ENCODE measurements at places on chromosomes 13 and 19. TPM values are rescaled to one million over a fixed set of nuclear protein-coding genes. Genes with fewer than 3 reads are reported as not detected.

GRCh38 chr13:50766013-50766412 is 77.5 kb downstream of the DLEU7 start:
- no peak overlapping the region for H3K27ac ChIP-seq
- H3K27me3 ChIP-seq, result no peaks in the 10 kb centered on the region
- H3K4me3 ChIP-seq, result no peak overlapping the region
- H3K36me3 ChIP-seq, result no peaks in the 10 kb centered on the region
- DNase-seq, result no peak
- no peaks in the 10 kb centered on the region for H3K4me1 ChIP-seq

- peaks cover 6% of the 10 kb centered on the region for H3K36me3 ChIP-seq
- DNase-seq, result no peak
- H3K4me1 ChIP-seq, result peaks cover 51% of the 10 kb centered on the region
- H3K27me3 ChIP-seq, result no peaks in the 10 kb centered on the region
Observed at GRCh38 chr19:35037716-35038622, 3.6 kb upstream of the HPN start.

DNA sequence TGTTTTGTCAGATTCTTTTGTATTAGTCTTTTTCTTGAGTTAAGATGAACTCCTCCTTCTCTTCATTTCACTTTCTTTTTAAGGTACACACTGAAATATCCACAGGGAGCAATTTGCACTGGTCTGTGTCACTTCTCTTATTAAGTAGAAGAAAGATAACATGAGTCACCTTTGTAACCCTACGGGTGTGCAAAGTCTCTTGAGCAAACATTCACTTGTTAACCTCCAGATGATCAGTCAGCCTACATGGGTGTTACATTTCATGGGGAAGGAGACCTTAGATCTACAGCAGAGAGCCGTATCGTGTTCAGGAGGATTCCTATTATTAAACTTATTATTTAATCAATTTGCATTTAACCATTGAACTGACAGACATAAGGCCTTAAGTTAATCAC is 5.1 kb downstream of the ZNF507 start:
- peaks cover 42% of the 10 kb centered on the region for H3K4me1 ChIP-seq
- peaks cover 44% of the 10 kb centered on the region for H3K36me3 ChIP-seq
- no peak overlapping the region for H3K27ac ChIP-seq

DNA sequence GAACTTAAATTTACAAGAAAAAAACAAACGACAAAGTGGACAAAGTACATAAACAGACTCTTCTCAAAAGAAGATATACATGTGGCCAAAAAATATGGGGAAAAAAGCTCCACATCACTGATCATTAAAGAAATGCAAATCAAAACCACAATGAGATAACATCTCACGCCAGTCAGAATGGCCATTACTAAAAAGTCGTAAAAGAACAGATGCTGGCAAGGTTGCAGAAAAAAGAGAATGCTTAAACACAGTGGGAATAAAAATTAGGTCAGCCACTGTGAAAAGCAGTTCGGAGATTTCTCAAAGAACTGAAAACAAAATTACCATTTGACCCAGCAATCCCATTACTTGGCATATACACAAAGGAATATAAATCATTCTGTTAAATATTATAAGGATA is 132.7 kb downstream of the UGGT2 start:
- peaks cover 8% of the 10 kb centered on the region for H3K36me3 ChIP-seq
- H3K27me3 ChIP-seq, result no peaks in the 10 kb centered on the region
- H3K27ac ChIP-seq, result no peak overlapping the region
- H3K4me3 ChIP-seq, result no peak overlapping the region
- DNase-seq, result no peak

GRCh38 chr13:73943137-73943964 is 190.9 kb downstream of the KLF12 start:
- no peak overlapping the region for H3K27ac ChIP-seq
- no peaks in the 10 kb centered on the region for H3K4me1 ChIP-seq
- no peaks in the 10 kb centered on the region for H3K27me3 ChIP-seq
- H3K4me3 ChIP-seq, result no peak overlapping the region

GRCh38 chr19:10431254-10431942 is 11.1 kb downstream of the PDE4A start:
- peak; percentile 76 for DNase-seq
- H3K27ac ChIP-seq, result peak overlapping the region; percentile 72
- peak overlapping the region; percentile 83 for H3K4me3 ChIP-seq

- H3K4me3 ChIP-seq, result no peak overlapping the region
- no peaks in the 10 kb centered on the region for H3K27me3 ChIP-seq
- peaks cover 71% of the 10 kb centered on the region for H3K36me3 ChIP-seq
- H3K27ac ChIP-seq, result no peak overlapping the region
- H3K4me1 ChIP-seq, result peaks cover 15% of the 10 kb centered on the region
- no peak for DNase-seq
Observed at GRCh38 chr19:15120135-15121026, 13.2 kb downstream of the SYDE1 start.

GRCh38 chr19:42442833-42443232 is at the start of gene CXCL17:
CXCL17 (minus strand) TSS chr19:42442946; CDS start chr19:42442832, 114 bp downstream.
- peaks cover 29% of the 10 kb centered on the region for H3K4me1 ChIP-seq
- H3K4me3 ChIP-seq, result peak within 1 kb of the TSS; percentile 34
- no peaks in the 10 kb centered on the region for H3K27me3 ChIP-seq
- H3K27ac ChIP-seq, result peak within 1 kb of the TSS; percentile 77
- DNase-seq, result no peak

GRCh38 chr19:42093926-42094325 is 18.0 kb downstream of the ZNF574 start:
- peaks cover 16% of the 10 kb centered on the region for H3K27me3 ChIP-seq
- peaks cover 8% of the 10 kb centered on the region for H3K36me3 ChIP-seq
- no peak overlapping the region for H3K27ac ChIP-seq
- H3K4me1 ChIP-seq, result peaks cover 7% of the 10 kb centered on the region

- H3K4me3 ChIP-seq, result no peak overlapping the region
- no peaks in the 10 kb centered on the region for H3K4me1 ChIP-seq
Observed at GRCh38 chr13:30165071-30165470, 142.3 kb downstream of the KATNAL1 start.

DNA sequence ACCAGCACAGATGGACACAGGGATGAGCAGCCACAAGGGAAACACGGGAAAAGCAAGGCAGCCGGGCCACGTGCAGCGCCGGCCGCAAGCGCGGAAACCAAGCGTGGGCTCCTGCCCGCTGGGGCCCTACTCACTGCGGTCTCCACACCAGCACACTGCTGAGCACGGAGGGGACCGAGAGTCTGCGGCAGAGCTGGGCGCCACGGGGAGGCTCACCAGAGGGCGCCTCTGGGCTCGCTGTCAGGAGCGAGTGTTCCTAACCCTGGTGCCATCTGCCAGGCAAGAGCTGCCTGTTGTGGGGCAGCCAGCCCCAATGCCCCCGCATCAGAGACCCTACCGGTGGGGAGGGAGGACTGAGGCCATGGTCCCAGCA is 26.5 kb downstream of the MPND start:
- no peaks in the 10 kb centered on the region for H3K27me3 ChIP-seq
- peak; percentile 74 for DNase-seq
- H3K4me3 ChIP-seq, result peak overlapping the region; percentile 44
- H3K27ac ChIP-seq, result peak overlapping the region; percentile 85

DNA sequence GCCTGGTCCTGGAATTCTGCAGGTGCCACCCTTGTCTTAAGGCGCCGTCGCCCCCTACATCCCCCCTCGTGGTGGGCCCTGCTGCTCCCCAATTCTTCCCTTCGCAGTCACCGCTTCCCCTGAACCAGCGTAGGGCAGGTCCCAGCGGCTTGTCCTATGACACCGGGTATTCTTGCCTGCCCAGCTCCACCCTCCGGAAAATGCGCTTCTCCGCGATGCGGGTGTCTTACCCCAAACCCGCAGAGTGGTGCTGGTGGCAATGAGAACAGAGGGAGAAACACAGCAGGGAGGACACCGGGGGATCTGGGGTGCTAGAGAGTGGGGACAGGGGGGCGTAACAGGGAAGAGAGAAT is 9.0 kb downstream of the ZNF808 start:
- peak overlapping the region; percentile 69 for H3K27ac ChIP-seq
- H3K36me3 ChIP-seq, result peaks cover 6% of the 10 kb centered on the region
- no peaks in the 10 kb centered on the region for H3K27me3 ChIP-seq
- DNase-seq, result no peak
- peaks cover 15% of the 10 kb centered on the region for H3K4me1 ChIP-seq

DNA sequence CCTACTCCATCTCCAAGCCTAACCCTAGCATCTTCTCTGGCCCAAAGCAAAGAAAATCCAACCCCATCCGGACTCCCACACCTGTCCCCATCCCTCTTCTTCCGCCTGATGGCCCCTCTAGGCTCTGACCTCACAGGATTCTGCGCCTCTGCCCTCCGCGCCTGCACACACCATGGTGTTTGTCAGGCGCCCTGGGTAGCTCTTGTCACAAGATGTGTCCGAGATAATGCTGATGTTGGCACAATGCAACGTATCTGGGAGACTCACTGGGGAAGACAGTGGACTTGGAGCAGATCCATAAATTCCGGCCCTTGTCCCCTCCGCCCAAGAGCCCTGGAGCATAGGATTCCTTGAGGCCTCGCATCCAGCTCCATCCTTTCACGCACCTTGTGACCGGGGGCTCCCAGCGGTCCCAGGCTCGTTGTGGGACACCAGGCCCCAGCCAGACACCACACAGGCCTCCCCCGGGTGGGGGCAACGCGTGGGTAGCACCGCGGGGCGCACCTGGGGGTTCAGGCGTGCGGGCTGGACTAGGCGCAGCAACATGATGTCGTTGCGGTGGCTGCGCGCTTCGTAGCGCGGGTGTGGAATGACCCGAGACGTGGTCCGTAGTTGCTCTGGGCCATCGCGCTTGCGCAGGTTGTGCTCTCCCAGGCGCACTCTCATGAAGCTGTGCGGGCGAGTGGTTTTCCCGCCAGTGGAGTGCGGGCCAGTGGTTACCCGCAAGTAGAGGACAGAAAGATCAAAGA is 3.1 kb upstream of the KLK1 start:
- no peaks in the 10 kb centered on the region for H3K36me3 ChIP-seq
- H3K27me3 ChIP-seq, result peaks cover 36% of the 10 kb centered on the region
- no peak overlapping the region for H3K27ac ChIP-seq
- no peaks in the 10 kb centered on the region for H3K4me1 ChIP-seq
- no peak for DNase-seq
- H3K4me3 ChIP-seq, result no peak overlapping the region

GRCh38 chr19:5680084-5680436 is 256 bp downstream of the MICOS13 start:
- H3K27me3 ChIP-seq, result no peaks in the 10 kb centered on the region
- H3K4me3 ChIP-seq, result peak overlapping the region; percentile 96
- peak; percentile 68 for DNase-seq

DNA sequence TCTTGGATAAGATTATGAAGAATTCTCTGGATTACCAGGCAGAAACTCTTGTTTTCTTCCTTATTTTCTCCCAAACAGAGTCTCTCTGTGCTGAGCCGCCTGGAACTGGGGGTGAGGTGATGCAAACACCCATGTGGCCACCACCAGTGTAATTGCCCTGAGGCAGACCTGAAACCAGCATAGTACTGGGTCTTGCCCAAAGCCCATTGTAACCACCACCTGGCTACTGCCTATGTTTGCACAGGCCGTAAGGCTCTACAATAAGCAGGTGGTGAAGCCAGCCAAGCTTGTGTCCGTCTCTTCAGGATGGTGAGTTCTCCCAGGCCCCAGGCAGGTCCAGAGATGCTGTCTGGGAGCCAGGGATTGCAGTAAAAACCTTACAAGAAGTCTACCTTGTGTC is 18.9 kb upstream of the KBTBD7 start:
- no peak overlapping the region for H3K27ac ChIP-seq
- H3K36me3 ChIP-seq, result no peaks in the 10 kb centered on the region
- H3K4me1 ChIP-seq, result no peaks in the 10 kb centered on the region
- no peaks in the 10 kb centered on the region for H3K27me3 ChIP-seq
- no peak overlapping the region for H3K4me3 ChIP-seq

- no peak overlapping the region for H3K27ac ChIP-seq
- peaks cover 8% of the 10 kb centered on the region for H3K4me1 ChIP-seq
- no peak for DNase-seq
- H3K4me3 ChIP-seq, result no peak overlapping the region
- H3K36me3 ChIP-seq, result no peaks in the 10 kb centered on the region
- no peaks in the 10 kb centered on the region for H3K27me3 ChIP-seq
Observed at GRCh38 chr13:51781246-51782022, 22.5 kb downstream of the DHRS12 start.

- no peak for DNase-seq
- no peaks in the 10 kb centered on the region for H3K27me3 ChIP-seq
- H3K4me3 ChIP-seq, result no peak overlapping the region
- H3K4me1 ChIP-seq, result no peaks in the 10 kb centered on the region
- H3K27ac ChIP-seq, result no peak overlapping the region
Observed at GRCh38 chr13:45564133-45564776, 51.3 kb downstream of the ERICH6B start.

DNA sequence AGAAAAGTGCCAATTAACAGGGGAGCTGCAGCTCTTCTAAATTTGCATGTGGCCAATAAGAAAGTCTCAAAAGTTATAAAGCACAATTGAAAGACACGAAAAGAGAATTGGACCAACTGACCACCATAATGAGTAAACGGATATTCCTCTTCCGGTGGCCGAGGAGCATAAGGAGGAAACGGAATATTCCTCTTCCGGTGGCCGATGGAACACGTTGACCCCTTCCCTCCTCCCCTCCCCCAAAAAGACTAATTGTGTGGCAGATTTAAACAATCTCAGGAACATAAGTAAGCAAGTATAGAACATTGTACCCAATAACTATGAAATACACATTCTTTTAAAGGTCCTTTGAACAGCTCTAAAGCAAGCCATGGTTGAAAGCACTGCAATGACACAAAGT is 41.2 kb upstream of the TUBGCP3 start:
- H3K27me3 ChIP-seq, result no peaks in the 10 kb centered on the region
- H3K27ac ChIP-seq, result no peak overlapping the region
- no peaks in the 10 kb centered on the region for H3K36me3 ChIP-seq
- no peak for DNase-seq
- H3K4me1 ChIP-seq, result no peaks in the 10 kb centered on the region

DNA sequence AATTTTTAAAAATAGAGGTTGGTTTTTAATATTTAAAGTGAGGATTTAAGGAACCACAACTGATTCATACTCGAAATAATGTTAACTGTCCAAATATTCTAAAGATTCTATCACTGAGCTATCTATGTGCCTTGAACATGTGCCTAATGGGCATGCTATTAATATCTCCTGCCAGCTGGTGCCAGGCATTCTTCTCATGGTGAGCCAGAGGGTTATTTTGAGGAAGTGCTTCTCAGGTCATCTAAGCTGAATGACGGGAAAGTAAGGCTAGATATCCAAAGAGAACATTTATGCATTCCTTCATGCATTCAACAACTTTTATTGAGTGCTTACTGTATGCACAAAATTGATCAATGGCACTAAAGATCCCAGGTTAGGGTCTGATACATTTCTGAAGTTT is 138.2 kb downstream of the PIBF1 start:
- H3K27ac ChIP-seq, result no peak overlapping the region
- H3K4me1 ChIP-seq, result no peaks in the 10 kb centered on the region
- H3K27me3 ChIP-seq, result no peaks in the 10 kb centered on the region
- peaks cover 43% of the 10 kb centered on the region for H3K36me3 ChIP-seq
- H3K4me3 ChIP-seq, result no peak overlapping the region

GRCh38 chr19:34321735-34322134 is 43.3 kb upstream of the GPI start:
- H3K36me3 ChIP-seq, result peaks cover 66% of the 10 kb centered on the region
- H3K4me1 ChIP-seq, result peaks cover 28% of the 10 kb centered on the region
- no peak overlapping the region for H3K4me3 ChIP-seq
- H3K27ac ChIP-seq, result no peak overlapping the region
- DNase-seq, result no peak
- no peaks in the 10 kb centered on the region for H3K27me3 ChIP-seq

The LMTK3 gene
- 7.1 TPM for total RNA-seq

The BICRA gene
- total RNA-seq, result 18.3 TPM

The CDC16 gene
- total RNA-seq, result 66.5 TPM

The TNFRSF19 gene
- total RNA-seq, result 21.1 TPM

The WDR87 gene
- not detected for total RNA-seq

The ZNF226 gene
- 17.7 TPM for total RNA-seq

The ZNF726 gene
- 3.2 TPM for total RNA-seq

The RNF113B gene
- total RNA-seq, result not detected

The OR7C2 gene
- total RNA-seq, result not detected

The GPR183 gene
- total RNA-seq, result 9.0 TPM

Measured in lower lobe of right lung (tissue), 2 donors.